ENCODE measurements at places on chromosomes 5 and 9. TPM values are rescaled to one million over a fixed set of nuclear protein-coding genes. Genes with fewer than 3 reads are reported as not detected.

GRCh38 chr5:59317023-59317773 lies 576.3 kb downstream of the PDE4D start:
- DNase-seq, result no peak

DNA sequence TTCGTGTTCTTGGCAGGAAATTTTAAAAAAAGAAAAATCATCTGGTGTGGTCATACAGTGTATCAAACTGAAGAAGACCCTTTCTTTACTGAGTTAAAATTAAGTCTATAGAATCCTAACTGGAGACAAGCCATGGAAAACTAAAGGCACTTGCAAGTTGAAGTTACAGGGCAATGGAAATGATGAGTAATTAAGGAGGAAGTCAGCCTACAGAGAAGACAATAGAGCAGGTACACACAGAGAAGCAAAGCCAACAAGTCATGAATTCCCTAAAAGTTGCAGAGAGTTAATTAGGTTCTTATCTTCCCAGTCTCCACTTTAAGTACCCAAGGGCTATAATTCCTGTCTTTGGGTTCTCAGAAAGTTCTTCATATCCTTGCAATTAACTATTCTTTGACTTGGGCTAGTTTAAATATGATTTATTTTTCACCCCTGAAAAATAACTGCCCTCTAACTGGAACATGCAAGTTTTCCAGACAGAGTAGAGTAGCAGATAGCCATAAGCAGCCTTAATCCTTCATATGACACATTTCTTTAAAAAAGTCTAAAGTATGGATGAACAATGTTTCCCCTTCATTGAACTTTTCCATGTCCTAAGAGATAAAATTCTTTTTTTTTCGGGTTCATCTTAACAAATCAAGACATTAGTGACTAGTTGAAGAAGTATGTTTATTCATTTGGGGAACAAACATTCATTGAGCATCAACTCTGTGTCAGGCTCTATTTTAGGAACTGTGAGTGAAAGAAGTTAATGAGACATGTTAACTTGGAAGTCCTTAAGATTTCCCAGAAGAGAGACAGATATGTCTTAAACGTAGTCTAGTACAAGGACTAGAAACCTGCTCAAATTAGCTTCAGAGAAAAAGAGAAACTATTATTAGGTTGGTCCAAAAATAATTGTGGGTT lies 5.2 kb upstream of the ITGA2 start:
- DNase-seq, result no peak

DNA sequence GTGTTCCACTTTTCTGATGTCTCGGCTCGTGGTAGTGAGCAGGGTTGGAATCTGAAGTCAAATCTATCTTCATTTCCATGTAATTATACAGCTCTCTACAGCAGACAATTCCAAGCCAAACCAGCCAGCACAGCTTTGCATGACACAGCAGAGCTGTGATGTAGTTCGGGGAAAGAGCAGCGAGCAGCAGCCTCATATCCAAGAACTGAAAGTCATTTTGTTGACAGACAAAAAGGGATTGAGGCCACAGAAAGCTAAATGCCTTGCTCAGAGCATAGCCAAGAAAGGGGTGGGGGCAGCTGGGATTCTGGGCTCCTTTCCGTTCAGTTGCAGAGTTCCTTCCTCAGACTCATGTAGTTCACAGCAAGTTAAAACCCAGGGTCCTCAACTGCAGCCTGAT lies 32.1 kb downstream of the LCP2 start:
- DNase-seq, result no peak

GRPEL2 gene
- 103 TPM for total RNA-seq

OGN gene
- total RNA-seq, result not detected

GRCh38 chr9:8486095-8486494 lies 686.5 kb upstream of the DMAC1 start:
- peak; percentile 25 for DNase-seq

GRCh38 chr5:137760719-137761516 lies 6.8 kb upstream of the HNRNPA0 start:
- no peak for DNase-seq

LVRN gene
- total RNA-seq, result 0.25 TPM

RFESD gene
- 1.2 TPM for total RNA-seq

CDC20B gene
- not detected for total RNA-seq

- no peak for DNase-seq
Measured at GRCh38 chr5:76326577-76327302, 76.3 kb upstream of the IQGAP2 start.

GRCh38 chr9:34701769-34702736 lies 7.9 kb downstream of the CCL21 start:
- DNase-seq, result peak; percentile 85

DNA sequence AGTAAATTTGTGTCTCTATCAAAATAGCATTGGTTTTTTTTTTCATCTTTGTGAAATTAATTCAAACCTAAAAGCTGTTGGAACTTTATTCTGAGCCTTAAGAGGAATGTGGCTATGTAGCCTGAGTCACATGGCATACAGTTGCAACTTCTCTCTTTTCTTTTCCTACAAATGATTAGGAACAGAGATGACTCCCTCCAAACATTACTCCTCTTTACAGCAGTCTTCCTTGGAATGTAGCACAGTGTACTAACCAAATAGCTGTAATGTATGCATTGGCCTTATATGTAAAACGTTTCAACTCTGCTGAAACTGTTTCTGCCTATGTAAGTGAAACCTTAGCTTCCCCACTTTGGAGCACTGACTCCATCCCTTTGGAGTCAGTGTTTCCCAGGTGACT lies 100.9 kb upstream of the MAP1B start:
- no peak for DNase-seq

- DNase-seq, result no peak
Measured at GRCh38 chr9:3736161-3736560, 210.4 kb upstream of the RFX3 start.

LHX6 gene
- 1.9 TPM for total RNA-seq

DNA sequence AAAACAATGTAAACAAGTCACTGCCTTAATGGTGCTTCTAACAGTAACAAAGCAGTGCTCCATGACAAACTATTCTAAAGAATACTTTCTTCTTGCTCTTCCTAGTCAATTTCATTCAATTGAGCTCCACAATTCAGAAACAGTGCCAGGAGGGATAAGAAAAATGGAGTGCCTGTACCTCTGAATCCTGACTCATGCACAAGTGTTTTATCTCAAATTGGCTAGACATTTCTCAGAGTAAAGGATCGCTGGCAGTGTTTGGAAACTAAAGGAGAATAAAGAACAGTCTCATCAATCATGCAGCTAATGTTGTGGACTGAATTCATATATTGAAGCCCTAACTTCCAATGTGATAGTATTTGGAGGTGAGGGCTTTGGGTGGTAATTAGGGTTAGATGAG lies 27.6 kb downstream of the SLC25A51 start:
- DNase-seq, result no peak

HACD4 gene
- 0.26 TPM for total RNA-seq

FAT2 gene
- not detected for total RNA-seq

DNA sequence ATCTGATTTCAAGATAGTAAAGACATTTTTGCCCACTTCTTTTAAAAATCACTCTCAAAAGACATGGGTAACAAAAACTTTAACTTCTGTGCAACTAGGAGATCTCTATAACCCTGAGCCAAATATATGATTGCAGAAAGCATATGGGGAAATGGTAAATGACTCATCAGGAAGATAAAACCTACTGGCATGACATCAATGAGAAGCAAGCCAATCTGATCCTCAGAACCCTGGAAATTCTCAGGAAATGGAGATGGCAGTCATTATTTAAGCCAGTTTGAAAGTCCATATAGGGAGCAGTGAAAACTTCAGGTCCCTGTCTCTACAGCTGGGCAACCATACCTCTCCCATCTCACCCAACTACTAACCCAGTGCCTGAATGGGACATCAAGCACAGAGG lies 249.7 kb upstream of the NREP start:
- DNase-seq, result no peak

DNA sequence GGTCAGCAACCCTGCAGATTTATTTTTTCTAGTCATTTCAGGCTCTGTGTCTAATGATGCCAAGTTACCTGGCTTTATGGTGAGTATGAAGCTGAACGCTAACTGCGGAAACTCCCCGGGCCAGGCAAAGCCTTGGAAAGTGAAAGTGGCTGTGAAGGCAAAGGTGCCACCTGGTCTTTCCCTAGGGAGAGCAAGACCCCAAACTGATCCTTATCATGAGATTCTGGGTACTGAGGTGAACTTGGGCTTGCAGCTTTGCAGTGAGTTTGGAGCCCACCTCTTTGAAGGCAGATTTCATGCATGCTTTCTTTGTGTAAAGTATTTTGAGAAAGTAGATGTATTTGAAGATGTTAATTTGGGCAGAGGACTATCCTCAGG lies 63.3 kb downstream of the CARTPT start:
- no peak for DNase-seq

DNA sequence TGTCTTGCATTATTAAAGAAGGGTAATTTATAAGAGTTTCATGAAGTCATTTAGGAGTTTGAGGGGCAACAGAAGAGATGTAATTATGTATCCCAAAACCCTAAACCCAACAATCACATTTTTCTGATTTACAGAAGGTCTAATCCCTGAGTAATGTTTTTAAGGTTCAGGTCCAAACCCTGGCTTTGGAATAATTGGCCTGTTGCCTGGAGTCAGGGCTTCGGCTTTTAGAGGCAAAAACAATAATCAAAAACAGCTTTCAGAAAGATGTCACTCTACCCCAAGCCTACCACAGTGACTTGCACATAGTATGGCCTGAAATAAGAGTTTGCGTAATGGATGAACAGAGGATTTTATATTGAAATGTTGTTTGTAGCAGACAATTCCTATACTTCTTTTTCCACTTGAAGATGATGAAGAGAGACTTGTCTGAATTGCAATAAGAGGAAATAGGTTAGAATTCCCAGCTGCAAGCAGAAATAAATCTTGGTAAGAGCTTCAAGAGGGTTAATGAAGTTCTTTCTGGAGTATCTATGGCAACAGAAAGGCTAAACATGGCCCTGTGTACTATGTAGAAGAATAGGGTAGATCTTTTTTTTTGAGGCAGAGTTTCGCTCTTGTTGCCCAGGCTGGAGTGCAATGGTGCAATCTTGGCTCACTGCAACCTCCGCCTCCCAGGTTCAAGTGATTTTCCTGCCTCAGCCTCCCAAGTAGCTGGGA lies 152.0 kb downstream of the GPBP1 start:
- no peak for DNase-seq

- DNase-seq, result no peak
Measured at GRCh38 chr9:93458712-93459111, 5.3 kb upstream of the FAM120AOS start.

GRCh38 chr9:112772215-112772509 lies 21.6 kb downstream of the SNX30 start:
- no peak for DNase-seq

- DNase-seq, result peak; percentile 58
Measured at GRCh38 chr9:96232539-96233241, 69.3 kb downstream of the HSD17B3 start.

HBEGF gene
- 12.1 TPM for total RNA-seq

GRCh38 chr5:139205586-139205985 lies 7.4 kb upstream of the SIL1 start:
- DNase-seq, result no peak

CDX1 gene
- not detected for total RNA-seq

FOXD4L4 gene
- 0.13 TPM for total RNA-seq

GRCh38 chr5:137022043-137022442 lies 477.1 kb downstream of the SPOCK1 start:
- no peak for DNase-seq

- no peak for DNase-seq
Measured at GRCh38 chr5:143892271-143892670, 80.3 kb downstream of the HMHB1 start.

DNA sequence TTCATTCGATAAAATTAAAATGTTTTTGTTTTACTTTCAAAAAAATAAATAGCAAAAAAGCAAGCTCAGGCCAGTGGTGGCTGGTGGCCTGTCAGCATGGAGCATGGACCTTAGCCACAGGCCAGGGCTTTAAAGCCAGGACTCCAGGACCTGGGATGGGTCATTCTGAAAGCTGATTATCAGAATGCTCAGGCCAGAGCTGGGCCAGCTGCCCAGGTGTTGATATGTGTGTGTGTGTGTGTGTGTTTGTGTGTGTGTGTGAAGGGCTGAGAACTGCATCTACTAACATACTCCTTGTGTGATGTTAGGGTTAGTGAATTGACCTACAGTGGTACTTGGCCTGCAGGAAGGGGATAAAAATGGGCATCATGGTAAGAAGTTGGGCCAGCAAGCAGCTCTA lies 21.5 kb downstream of the PALM2AKAP2 start:
- no peak for DNase-seq

DNA sequence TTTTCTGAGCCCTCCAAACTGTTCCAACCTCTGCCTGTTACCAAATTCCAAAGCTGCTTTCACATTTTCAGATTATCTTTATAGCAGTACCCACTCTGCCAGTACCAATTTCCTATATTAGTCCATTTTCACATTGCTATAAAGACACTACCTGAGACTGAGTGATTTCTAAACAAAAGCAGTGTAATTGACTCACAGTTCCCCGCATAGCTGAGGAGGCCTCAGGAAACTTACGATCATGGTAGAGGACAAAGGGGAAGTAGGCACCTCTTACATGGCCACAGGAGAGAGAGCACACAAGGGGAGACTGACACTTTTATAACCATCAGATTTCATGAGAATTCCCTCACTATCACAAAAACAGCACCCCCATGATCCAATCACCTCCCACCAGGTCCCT lies 105.0 kb downstream of the DTWD2 start:
- DNase-seq, result no peak

GRCh38 chr5:1041225-1042143 lies 32.9 kb downstream of the NKD2 start:
- no peak for DNase-seq

DNA sequence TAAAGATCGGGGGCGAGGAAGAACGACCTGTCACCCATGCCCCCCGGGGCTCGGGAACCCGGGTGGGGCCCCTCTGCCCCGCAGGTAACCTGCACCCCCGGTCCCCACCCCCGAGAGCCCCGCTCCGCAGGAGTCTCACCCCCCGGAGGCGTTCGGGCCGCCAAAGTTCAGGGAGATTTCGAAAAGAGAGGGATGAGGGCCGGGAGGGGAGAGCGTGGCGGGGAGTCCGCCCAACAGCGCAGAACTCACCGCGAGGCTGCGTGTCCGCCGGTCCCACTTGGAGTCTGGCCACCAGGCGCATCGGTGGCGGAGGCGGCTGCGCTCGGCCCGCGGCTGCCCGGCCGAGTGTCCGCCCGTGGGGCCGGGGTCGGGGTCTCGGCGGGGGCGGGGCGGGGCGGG lies at the start of gene PHF19:
PHF19 (minus strand) TSS at position 347 of the 399 bp plus-strand sequence. CDS start 2,447 bp downstream, outside the sequence.
- DNase-seq, result no peak

DNA sequence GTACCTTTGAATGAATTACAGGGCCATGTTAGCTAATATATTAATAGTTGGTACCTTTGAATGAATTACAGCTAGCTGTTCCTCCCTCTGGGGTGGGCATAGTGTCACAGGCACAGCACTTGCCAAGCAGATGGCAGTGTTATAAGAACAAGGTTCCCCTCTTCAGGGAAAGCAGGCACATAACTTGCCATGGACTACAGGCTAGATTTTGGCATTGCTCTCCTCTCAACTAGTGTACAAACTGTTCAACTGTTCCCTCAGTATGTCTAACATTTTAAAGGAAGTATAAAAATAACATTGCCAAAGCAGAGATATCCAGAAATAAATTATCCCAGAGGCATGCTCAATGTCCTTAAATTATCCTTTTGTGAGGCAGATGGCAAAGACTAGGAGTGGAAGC lies 33.7 kb downstream of the ABITRAM start:
- DNase-seq, result no peak

- DNase-seq, result no peak
Measured at GRCh38 chr5:140217299-140218026, 42.5 kb downstream of the CYSTM1 start.

- peak; percentile 28 for DNase-seq
Measured at GRCh38 chr5:31855134-31856040, 216.5 kb downstream of the PDZD2 start.

- peak; percentile 35 for DNase-seq
Measured at GRCh38 chr5:111299067-111299481, 74.9 kb downstream of the CAMK4 start.

- no peak for DNase-seq
Measured at GRCh38 chr9:121260457-121261106, 7.4 kb upstream of the GSN start.

GRCh38 chr5:122111460-122111859 lies 17.9 kb upstream of the ZNF474 start:
- no peak for DNase-seq
